ENCODE measurements at places on chromosomes 1 and 21. TPM values are rescaled to one million over a fixed set of nuclear protein-coding genes. Genes with fewer than 3 reads are reported as not detected.

The CNTN2 gene
- total RNA-seq = 0.16 TPM

- DNase-seq = no peak
Observed at GRCh38 chr21:34039678-34040382, 33.5 kb upstream of the MRPS6 start.

GRCh38 chr21:34599534-34600101 is 15.3 kb downstream of the RCAN1 start:
- DNase-seq = no peak

DNA sequence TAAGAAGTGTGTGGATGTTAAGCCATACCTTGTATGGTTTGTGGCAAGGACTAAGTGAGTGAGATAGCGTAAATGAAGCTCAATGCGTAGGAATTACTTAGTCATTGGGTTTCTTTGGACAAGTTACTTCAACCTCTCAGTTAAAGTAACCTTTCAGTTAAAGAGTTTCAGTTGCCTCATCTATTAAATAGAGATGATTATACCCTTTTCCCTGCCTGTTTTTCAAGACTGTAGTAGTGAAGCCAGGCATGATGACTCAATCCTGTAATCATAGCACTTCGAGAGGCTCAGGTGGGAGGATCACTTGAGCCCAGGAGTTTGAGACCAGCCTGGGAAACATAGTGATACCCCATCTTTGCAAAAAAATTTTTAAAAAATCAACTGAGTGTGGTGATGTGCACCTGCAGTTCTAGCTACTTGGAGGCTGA is 6.3 kb downstream of the ZMPSTE24 start:
- no peak for DNase-seq

- no peak for DNase-seq
Observed at GRCh38 chr1:58818075-58818474, 34.2 kb upstream of the JUN start.

The POU3F1 gene
- 0.21 TPM for total RNA-seq

DNA sequence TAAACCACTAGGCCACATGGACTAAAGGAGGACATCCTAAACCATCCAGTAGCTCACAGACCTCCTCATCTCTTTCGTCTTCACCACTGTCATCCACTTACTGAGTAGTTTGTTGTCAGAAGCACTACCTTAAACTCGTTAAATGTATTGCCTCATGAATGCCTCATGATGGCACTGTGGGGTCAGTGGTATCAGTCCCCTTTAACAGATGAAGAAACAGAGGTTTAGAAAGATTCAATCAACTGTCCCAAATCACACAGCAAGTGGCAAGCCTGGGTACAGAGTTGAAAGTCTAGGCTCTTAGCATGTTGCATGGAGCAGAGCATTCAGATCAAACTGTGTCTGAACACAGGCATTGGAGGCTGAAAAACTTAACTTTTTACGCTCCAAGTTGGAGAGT is 183.6 kb upstream of the KIAA0040 start:
- no peak for DNase-seq

The CACNA1S gene
- not detected for total RNA-seq

- no peak for DNase-seq
Observed at GRCh38 chr21:33968080-33968994, 52.7 kb upstream of the ATP5PO start.

DNA sequence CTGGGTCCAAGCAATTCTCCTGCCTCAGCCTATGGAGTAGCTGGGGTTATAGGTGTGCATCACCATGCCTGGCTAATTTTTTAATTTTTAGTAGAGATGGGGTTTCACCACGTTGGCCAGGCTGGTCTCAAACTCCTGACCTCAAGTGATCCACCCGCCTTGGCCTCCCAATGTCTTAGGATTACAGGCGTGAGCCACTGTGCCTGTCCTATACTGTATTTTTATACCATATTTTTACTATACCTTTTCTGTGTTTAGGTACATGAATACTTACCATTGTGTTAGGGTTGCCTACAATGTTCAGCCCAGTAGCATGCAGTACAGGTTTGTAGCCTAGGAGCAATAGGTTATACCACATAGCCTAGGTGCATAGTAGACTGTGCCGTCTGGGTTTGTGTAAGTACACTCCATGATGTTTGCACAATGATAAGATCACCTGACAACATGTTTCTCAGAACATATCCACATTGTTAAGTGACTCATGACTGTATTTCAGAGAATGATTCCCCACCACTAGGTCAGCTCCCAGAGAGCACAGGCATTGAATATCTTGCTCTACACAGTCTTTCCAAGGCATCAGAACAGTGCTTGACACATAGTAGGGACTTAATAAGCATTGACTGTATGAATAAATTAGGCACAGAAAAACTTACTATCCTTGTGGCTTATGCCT is 6.0 kb upstream of the CITED4 start:
- DNase-seq = no peak

The LYPLAL1 gene
- total RNA-seq = 35.1 TPM

The PADI2 gene
- total RNA-seq = 1.8 TPM

DNA sequence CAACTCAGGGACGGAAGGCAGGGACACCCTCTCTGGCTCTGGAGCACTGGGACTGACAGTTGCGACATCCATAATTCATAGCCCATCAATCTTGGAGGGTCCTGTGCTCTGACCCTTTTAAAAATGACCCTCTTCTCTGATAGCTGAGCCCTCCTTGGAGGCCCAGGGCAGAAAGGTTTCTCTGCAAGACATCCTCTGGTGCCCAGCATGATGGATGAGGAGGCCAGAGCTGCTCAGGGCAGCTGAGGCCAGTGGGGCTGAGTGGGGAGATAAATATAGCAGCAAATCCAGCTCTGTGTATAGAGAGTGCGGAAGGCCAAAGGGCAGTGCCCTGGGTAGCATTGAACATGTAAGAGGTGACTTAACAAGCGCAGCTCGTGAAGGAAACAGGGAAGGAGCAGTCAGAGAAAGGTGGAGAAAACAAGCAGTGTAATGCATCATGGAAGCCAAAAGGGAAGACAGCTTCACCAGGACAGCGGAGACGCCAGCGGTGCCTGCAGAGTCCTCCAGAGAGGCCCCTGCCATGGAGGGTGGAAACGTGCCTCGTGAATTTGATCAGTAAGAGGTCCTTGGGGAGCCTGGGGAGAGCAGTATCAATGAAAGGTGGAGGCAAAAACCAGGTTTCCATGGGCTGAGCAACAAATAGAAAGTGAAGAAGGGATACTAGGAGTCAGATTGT is 50.4 kb upstream of the FMOD start:
- DNase-seq = no peak

The CD52 gene
- total RNA-seq = 12.0 TPM

DNA sequence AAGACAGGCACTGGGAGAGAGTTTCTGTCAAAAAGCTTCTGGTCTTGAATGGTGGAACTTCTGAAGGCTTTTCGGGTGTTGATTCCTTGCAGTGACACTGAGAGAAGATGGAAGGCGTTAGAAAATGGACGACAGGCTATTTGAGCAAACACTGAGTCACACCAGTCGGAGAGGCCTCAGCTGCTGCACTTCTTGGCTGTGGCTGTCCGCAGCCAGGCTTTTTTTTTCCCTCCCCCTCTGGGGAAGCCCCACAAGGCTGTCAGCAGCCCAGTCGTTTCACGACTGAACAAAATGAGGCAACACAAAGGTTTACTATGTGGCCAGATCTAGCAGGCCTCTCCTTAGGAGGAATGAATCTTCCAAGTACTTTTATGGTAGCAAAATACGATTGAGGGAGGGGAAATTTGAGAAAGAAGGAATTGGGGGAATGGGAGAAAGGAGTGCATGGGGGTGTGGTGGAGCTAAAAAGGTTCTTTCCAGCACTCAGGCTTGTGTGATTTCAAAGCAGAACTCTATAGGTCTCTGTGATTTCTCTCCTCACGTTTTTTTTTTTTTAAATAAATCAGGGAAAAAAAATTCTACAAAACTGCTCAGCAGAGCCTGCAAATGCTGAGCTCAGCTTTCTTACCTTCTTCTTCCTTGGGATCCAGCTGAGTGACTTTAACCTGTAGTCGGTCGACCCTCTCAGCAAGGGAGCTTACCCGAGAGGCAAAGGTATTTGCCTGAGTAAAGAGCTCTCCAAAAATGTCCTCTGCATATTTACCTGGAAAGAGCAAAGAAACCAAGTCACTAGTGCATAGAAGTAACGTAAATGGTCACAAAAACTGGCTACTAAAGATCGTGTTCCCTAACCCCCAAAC is 26.1 kb downstream of the GPR3 start:
- DNase-seq = peak; percentile 86

- DNase-seq = no peak
Observed at GRCh38 chr1:224867715-224868114, 61.8 kb upstream of the DNAH14 start.

The GPR25 gene
- not detected for total RNA-seq

DNA sequence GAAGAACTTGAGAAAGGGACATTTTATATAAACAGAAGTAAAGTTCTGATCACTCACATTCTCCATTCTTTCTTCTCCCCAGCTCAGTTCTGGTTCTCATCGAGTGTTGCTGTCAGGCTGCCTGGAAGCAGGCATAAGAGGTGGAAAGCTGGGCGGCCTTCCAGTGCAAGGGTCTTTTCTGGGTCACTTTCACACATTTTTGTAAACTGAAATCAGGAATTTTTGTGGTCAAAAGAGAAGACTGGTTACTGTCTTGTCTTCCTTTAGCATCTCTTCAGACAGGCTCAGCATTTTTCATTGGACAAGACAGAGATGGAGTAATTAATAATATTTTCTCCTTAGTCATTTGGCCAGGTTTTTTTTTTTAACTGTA is 93.7 kb downstream of the CTH start:
- no peak for DNase-seq

DNA sequence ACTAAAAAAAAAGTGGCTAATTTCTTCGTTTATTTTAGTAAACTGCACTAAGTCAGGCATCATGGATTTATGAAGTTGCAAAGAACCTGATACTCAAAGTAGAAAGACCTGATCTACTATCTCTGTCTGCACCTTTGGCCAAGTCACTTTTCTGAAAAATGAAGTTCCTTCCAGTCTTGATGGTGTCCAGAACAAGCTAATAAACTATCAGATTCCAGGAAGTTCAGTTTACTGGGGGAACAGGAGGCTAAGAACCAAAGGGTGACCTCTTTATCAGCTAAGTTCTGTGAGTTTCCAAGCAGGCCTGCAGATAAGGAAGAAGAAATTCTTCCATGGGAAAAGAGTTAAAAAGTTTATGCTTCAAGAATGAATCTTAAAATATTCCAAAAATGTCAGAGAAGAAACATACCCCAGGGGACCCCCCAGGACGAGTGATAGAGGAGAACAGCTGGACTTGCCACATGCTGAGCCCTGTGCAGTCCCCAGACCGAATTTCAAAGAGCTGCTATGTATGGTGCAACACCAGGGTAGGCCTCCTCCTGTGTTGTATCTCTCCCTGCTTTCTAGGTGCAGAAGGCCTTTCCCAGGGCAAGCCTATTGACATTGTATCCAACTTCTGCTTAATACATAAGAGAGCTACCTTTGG is 72.8 kb upstream of the FGGY start:
- no peak for DNase-seq

DNA sequence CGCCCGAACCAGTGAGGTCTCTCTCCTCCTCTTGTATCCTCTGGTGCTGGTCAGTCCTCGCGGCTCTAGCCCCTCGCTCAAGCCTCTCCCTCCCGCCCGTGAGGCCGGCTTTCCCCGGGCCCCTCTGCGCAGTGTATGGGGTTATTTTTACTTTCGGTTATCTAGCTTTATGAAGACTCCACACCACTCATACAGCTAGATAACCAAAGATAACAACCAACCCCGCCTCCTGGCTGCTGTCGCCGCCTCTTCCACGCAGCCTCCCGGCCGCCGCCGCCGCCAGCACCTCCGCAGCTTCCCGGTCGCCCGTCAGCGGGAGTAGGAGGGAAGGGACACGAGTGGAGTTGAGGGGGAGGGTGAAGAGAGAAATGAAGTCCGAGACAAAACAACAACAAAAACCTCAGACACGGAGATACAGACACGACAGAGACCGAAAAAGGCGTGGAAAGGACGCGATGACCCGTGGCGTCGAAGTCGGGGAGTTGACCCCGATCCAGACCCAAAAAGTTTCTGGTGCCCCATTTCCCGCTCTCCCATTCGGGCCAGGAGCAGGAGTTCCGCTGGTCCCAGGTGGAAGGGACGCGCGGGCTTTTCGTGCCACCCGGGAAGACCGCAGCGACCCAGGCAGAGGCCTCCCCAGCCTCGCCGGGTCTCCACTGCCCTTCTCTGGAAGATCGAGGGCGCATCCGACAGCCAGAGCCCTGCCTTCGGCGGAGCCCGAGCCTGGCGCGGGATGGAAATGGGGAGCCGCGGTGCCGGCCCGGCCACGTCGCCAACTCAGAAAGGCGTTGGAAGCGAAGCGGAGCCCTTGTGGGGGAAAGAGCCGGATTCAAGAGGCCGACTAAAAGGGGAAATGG is 51.4 kb downstream of the RHBG start:
- DNase-seq = no peak

- DNase-seq = no peak
Observed at GRCh38 chr1:118556936-118557335, 371.9 kb upstream of the SPAG17 start.

The FAM72B gene
- total RNA-seq = 1.1 TPM

DNA sequence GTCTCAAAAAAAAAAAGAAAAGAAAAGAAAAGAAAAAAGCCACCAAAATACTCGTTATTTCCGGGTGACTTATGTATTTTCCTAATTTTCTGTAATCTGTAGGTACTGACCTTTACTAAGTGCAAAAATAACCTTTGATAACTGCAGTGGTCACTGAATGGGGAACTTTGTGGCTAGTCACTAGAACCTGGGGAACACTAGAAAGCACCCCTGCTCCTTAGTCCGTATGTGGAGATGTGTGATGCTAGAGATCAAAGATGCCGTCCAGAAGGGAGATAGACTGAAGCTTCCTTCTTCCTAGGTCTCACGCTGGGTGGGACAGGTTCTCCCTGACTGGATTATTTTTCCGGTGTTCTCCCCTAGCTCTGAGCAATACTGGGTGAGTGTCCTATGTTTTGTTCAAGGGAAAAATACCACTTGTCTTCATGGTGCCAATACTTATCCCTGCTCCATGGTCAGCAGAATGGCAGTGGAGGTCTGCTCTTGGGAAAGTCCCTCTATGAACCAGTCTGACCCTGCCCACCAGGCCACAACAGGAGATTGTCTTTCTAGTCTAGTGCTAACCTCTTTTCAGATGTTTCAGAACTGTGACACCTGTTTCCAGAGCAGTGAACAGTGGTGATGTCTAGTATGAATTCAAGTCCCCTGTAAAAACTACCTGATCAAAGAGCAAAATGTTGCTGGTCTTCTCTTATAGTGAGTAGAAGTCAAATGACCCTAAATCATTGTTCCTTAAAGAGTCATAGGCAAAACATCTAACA is 39.9 kb downstream of the GTF2B start:
- DNase-seq = no peak

The CDCA8 gene
- 1.2 TPM for total RNA-seq

The CELA3B gene
- 1.8 TPM for total RNA-seq

GRCh38 chr1:116185161-116185701 is 74.0 kb downstream of the MAB21L3 start:
- DNase-seq = no peak

GRCh38 chr21:25428537-25428936 is 178.7 kb downstream of the MRPL39 start:
- no peak for DNase-seq
